ENCODE measurements at places on chromosomes 12 and 14. TPM values are rescaled to one million over a fixed set of nuclear protein-coding genes. Genes with fewer than 3 reads are reported as not detected.

- H3K4me3 ChIP-seq, result no peak overlapping the region
- DNase-seq, result no peak
- no peak overlapping the region for H3K27ac ChIP-seq
- no peaks in the 10 kb centered on the region for H3K36me3 ChIP-seq
Observed at GRCh38 chr12:27335364-27336281, 3.0 kb downstream of the BMAL2 start.

GRCh38 chr14:60204843-60205774 lies 39.9 kb upstream of the DHRS7 start:
- H3K36me3 ChIP-seq, result no peaks in the 10 kb centered on the region
- peaks cover 33% of the 10 kb centered on the region for H3K4me1 ChIP-seq
- peak overlapping the region; percentile 61 for H3K4me3 ChIP-seq
- peak; percentile 60 for DNase-seq
- H3K27ac ChIP-seq, result peak overlapping the region; percentile 82

PRDM4 gene
- 26.1 TPM for total RNA-seq

- no peak for DNase-seq
- H3K27ac ChIP-seq, result no peak overlapping the region
- no peak overlapping the region for H3K4me3 ChIP-seq
- H3K4me1 ChIP-seq, result no peaks in the 10 kb centered on the region
Observed at GRCh38 chr12:9605483-9605882, 2.2 kb downstream of the KLRB1 start.

DNA sequence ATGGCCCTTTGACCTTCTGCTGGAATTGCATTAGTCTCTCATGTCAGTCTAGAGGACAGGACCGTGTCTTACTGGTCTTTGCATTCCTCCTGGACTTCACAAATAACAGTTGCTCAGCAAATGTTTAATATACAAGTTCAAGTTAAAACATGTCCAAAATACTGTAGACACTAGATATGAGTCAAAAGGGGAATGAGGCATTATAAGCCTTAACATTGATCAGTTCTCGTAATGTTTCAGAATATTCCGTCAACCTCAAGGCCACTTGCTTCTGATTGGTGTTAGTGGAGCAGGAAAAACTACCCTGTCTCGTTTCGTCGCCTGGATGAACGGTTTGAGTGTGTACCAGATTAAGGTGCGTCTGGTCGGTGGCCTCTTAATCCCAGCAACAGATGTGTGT lies 59.9 kb downstream of the HSP90AA1 start:
- DNase-seq, result no peak
- H3K4me3 ChIP-seq, result no peak overlapping the region
- H3K27ac ChIP-seq, result no peak overlapping the region
- no peaks in the 10 kb centered on the region for H3K4me1 ChIP-seq
- H3K36me3 ChIP-seq, result peaks cover 77% of the 10 kb centered on the region
- H3K27me3 ChIP-seq, result no peaks in the 10 kb centered on the region

GRCh38 chr12:65205886-65206285 lies 36.5 kb downstream of the LEMD3 start:
- peak overlapping the region; percentile 80 for H3K27ac ChIP-seq
- no peaks in the 10 kb centered on the region for H3K27me3 ChIP-seq
- peak; percentile 54 for DNase-seq
- H3K4me1 ChIP-seq, result peaks cover 60% of the 10 kb centered on the region

- H3K27me3 ChIP-seq, result no peaks in the 10 kb centered on the region
- no peaks in the 10 kb centered on the region for H3K36me3 ChIP-seq
- DNase-seq, result no peak
- no peak overlapping the region for H3K4me3 ChIP-seq
- no peak overlapping the region for H3K27ac ChIP-seq
Observed at GRCh38 chr14:77782202-77782601, 17.7 kb upstream of the ADCK1 start.

All from Karpas-422 (cell line).